Aorta (tissue), 5 donors: ENCODE measurements at places on chromosomes 12 and 14. TPM values are rescaled to one million over a fixed set of nuclear protein-coding genes. Genes with fewer than 3 reads are reported as not detected.

Gene TPI1
- total RNA-seq = 317 TPM

DNA sequence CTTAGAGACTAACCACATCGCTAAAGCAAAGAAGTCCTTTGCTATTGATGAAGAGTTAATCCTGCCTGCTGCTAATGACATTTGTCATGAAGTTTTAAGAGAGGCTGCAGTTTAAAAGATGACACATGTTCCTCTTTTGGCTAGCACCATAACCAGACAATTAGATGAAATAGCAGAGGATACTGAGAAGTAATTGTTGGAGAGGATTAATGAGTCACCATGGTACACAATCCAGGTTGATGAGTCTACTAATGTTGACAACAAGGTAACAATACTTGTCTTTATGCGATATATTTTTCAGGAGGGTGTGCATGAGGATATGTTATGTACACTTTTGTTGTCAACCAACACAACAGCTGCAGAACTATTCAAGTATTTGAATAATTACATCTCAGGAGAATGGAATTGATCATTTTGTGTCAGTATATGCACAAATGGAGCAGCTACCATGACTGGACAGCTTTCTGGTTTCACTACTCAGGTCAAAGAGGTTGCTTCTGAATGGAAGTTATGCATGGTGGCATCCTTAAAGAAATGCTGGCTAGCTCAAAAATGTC, 56.7 kb downstream of the LRRIQ1 start:
- no peak for DNase-seq
- H3K4me3 ChIP-seq = no peak overlapping the region
- H3K36me3 ChIP-seq = no peaks in the 10 kb centered on the region
- no peak overlapping the region for H3K27ac ChIP-seq

Gene IAPP
- total RNA-seq = not detected

- H3K27me3 ChIP-seq = no peaks in the 10 kb centered on the region
- H3K4me1 ChIP-seq = no peaks in the 10 kb centered on the region
- H3K4me3 ChIP-seq = no peak overlapping the region
- no peak overlapping the region for H3K27ac ChIP-seq
- DNase-seq = no peak
Measured at GRCh38 chr12:3576891-3577290, 85.9 kb downstream of the PRMT8 start.

DNA sequence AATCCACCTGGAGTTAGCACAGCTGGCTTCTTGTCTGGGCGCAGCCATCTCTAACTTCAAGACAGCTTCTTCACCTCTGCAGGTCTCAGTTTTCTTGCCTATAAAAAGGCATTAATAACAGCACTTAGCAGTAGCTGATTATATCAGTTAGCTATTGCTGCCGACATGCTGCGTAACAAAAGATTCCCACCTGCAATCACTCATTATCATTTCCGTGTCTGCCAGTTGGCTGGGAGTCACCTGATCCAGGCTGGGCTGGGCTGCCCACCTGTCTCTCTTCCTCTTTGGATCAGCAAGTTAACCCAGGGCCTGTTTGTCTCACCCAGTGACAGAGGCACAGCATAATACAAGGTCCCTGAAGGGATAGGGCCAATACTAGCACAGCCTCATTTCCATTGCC, 109.7 kb downstream of the SCARB1 start:
- no peaks in the 10 kb centered on the region for H3K27me3 ChIP-seq
- H3K4me3 ChIP-seq = no peak overlapping the region
- no peaks in the 10 kb centered on the region for H3K36me3 ChIP-seq
- DNase-seq = no peak
- H3K27ac ChIP-seq = no peak overlapping the region

DNA sequence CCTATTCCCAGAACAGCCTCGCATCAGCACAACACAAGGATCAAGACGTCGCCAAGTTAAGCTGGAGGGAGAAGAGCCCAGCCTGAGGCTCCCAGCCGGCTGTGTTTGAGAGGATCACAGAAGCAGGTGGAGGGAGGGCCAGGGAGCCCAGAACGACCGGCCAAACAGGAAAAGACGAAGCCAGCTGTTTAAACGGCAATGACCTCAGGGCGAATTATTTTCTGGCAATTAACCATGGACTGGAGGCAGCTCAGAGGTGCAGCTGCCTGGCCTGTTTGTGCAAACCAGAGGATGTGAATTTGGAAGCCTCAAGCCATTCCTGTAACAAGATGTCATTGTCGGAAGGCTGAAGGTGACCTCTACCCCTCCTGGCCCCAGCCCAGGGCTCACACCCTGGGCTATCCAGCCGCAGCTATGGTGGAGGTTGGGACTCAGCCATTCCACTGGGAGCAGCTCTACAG, 175.8 kb upstream of the PRMT8 start:
- no peak for DNase-seq
- no peak overlapping the region for H3K4me3 ChIP-seq
- H3K4me1 ChIP-seq = no peaks in the 10 kb centered on the region
- H3K36me3 ChIP-seq = no peaks in the 10 kb centered on the region
- no peak overlapping the region for H3K27ac ChIP-seq
